ENCODE measurements at places on chromosomes 3 and 15.
A peak's percentile ranks its signal among the peaks of the same experiment; 100 is the strongest.

GRCh38 chr3:196096382-196096953, 14.6 kb upstream of the TFRC start:
- DNase-seq: no peak

GRCh38 chr3:17808994-17809393, 66.6 kb upstream of the TBC1D5 start:
- no peak for DNase-seq

GRCh38 chr15:96390986-96391385, 60.5 kb downstream of the NR2F2 start:
- DNase-seq: no peak

DNA sequence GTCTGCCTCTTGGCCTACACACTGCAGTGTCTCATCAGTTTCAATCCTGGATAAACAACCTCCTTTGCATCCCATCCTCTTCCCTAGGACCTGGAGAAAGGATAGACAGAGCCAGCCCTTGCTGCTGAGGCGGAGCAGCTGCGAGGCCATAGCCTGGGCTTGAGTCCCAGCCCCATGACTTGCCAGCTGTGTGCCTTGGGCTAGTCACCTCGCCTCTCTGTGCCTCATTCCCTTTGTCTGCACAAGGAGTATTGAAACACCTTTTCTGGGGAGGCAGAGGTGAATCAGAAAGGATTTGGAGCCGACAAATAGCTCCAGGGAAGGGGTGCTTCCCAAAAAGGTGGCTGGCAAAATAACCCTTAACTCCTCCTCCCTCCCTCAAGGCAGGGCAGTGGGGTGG, 65.0 kb upstream of the SLC6A1 start:
- peak; percentile 30 for DNase-seq

Measured in mammary epithelial cell (primary cell).